ENCODE measurements at places on chromosomes 16 and 17.

DNA sequence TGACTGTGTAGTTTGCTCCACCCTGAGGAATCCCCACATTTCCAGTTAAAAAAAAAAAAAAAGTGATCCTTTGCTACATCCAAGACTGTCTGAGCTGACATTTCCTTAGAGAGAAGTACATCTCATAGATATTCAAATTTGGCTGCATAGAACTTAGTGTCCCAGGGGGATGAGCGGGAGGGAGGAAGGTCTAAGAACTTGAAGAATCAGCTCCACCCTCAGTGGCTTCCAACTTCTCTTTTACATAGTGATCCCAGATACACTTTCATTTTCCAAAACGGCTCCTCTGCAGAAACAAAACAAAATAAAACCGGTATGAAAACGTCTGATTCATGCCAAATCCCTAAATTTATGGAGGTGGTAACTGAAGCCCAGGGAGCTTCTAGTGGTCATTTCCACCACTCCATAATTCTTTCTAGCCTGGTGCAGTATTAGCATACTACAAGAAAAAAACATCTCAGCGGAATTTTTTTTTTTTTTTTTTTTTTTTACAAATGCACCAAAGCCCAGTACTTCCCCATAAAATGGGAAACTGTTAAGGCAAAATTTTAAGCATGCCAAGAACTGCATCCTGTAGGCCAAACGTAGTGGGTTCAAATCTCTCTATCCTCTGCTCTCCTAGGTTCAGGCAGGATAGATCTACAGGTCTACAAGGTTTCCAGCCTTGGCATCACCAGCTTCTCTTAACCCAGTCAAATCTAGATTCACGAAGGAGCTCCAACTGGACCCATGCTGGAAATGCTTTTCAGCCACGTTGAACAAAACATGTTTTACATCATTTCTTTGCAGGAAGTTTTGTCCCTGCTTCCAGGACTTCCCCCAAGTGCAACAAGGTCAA is 29.3 kb downstream of the MAF start:
- DNase-seq: no peak

- no peak for DNase-seq
These were observed 1.7 kb upstream of the RBBP6 start for GRCh38 chr16:24537474-24538337.

DNA sequence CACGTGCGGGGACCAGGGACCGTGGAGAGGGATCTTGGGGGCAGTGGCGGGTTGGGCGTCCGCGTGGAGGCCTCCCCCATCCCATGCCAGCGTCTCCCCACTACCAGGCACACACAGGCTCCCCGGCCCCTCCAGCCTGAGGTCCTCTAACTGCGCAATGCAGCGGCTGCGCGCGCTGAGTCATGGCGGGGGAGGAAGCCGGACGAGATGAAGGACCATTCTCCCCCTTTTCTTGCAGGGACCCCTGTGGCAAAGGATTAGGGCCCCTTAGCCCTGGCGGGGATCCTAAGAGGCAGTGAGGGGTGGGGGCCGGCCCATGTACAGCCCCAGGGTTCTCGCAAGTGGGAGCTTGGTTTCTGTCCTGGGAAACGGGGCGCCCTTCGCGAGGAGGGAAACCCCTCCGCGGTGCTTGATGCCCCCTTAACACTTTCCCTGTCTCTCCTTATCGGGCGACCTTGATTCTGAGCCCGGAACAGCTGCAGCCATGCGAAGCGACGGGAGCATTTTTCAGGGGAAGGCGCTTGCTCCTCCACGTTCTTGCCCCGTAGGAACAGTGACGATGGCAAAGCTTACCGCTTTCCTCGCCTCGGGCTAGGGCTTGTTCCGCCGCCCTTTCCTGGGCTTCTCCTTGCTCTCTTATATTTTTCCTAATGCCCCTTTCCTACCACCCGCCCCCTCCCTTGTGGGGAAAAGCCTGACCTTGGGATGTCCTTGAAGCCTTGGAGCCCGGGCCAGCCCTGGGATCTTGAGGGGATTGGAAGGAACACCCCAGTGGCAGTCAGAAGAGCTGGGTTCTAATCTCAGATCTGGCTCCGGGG is 592 bp downstream of the ALDOA start:
- peak; percentile 22 for DNase-seq

- no peak for DNase-seq
These were observed 84.5 kb upstream of the CORO6 start for GRCh38 chr17:29707212-29707571.

GRCh38 chr16:47888142-47888541 is 267.7 kb downstream of the ABCC12 start:
- DNase-seq: no peak

DNA sequence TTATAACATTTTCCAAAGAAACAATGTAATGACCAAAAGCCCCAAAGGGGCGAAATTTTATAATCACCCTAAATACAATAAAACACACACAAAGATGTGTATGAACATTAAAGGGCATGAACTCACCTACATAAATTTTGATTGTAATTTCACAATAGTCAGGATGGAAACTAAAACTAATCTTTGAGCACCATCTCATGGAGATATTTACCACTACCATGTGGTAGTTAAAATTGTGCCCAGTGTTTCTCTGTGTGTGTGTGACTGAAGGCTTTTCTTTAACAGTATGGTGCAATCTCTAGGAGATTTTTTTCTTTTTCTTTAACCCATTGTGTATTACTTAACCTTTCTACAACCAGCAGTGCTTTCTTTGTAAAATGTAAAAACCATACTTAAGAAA is 19.7 kb upstream of the MEIOC start:
- DNase-seq: no peak

DNA sequence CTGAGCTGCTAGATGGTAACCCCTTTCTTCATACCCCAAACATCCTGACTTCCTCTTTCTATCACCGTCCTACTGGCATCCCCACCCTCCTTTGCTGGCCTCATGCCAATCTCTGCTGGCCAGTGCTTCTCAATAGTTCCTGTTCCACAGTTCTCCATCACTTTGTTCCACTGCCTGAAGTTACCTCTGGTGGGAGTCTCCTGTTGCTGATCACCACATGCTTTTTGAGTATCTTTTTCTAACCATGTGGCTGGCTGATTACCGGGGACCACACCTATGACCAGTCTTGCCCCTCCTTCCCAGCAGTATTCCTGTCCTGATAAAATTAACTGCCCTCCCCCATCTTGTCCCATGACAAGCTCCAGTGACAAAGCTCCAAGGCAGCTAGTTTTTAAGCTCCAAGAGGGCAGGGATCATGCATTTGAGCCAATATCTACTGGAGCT is 380.4 kb upstream of the CCL2 start:
- no peak for DNase-seq

- no peak for DNase-seq
These were observed 178.0 kb downstream of the WWOX start for GRCh38 chr16:78277321-78278055.

GRCh38 chr17:76917829-76918228 is 49.6 kb downstream of the MGAT5B start:
- no peak for DNase-seq

DNA sequence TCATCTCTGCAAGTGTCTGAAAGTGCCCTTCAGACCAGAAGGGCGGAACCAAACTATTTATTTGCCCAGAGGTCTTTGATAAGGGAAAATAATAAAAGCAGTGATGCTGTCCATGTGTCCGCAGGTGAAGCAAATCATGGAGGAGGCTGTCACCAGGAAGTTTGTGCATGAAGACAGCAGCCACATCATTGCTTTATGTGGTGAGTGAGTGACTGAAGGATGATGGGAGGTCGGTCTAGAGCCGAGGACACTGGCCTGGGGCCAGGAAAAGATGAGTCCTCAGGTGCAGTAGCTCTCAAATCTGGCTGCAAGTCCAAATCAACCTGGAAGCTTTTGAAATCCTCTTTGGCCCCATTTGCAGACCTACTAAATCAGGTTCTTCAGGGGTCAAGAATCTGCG is 6.1 kb downstream of the SGSM2 start:
- DNase-seq: peak; percentile 14

DNA sequence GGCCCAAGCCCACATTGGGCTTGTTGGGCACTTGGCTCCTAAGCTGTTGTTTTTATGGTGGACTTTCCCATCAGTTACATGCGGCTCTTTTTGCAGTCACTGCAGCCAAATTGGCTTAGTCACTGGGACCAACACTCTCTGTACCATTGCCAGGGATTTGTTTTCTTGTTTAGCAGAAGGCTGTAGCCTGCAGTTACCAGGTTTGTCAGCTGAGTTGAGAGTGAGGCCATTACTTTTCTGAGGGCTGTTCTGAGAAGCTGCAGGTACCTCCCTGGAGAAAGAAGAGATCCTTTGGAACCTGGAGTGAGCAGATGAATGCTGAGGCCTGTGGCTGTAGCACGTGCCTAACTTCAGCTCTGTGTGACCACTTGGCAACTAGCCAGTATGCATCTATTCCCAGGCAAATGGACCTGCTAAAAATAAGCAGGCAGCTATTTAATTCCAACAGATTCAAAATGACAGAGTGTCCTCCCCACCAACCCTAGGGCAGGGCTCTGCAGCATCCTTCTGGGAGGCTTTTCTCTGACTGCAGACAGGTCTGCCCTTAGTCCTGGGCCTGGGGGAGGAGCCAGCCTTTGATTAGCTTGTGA is 12.9 kb downstream of the AKAP1 start:
- no peak for DNase-seq

DNA sequence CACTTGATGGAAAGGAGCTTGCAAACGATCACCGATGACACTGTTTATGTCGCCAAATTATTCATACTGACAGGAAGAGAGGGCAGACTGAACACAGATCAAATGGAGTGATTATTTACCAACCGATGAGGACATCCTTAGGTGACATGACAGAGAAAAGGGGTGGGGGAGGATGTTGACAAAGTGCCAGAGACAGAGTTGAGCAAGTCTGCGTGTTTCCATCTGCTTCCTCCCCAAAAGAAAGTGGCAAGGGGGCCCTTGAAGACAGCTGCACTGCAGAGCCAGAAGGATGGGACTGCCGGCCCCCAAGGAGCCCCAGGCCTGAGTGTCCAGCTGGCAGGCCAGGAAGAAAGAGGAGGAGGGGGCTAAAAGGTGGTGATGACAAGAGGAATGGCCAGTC is 191.0 kb upstream of the RPL38 start:
- peak; percentile 37 for DNase-seq

- DNase-seq: no peak
These were observed 11.4 kb upstream of the NCBP3 start for GRCh38 chr17:3857261-3858105.

GRCh38 chr16:67016681-67017420 is 12.1 kb upstream of the CBFB start:
- no peak for DNase-seq

GRCh38 chr16:77925531-77925930 is 96.8 kb upstream of the CLEC3A start:
- no peak for DNase-seq

GRCh38 chr17:37797206-37797605 is 52.3 kb upstream of the HNF1B start:
- DNase-seq: no peak

DNA sequence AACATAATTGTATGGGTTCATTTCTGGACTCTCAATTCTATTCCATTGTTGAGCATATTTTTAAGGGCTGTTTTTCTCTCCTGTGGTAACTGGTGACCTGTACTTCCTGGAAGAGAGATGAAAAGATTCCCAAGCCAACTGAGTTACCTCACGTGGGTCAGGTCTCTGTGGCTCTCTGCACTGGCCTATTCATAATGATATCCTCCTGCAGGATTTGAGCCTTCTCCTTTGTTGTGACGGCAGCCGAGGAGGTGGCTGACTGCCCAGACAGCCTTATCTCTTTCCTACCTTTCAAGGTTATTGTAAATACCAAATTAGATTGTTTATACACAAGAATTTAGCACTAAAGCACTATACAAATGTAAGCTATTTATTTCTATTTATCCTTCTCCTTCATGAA is 2.7 kb upstream of the ACE start:
- no peak for DNase-seq

DNA sequence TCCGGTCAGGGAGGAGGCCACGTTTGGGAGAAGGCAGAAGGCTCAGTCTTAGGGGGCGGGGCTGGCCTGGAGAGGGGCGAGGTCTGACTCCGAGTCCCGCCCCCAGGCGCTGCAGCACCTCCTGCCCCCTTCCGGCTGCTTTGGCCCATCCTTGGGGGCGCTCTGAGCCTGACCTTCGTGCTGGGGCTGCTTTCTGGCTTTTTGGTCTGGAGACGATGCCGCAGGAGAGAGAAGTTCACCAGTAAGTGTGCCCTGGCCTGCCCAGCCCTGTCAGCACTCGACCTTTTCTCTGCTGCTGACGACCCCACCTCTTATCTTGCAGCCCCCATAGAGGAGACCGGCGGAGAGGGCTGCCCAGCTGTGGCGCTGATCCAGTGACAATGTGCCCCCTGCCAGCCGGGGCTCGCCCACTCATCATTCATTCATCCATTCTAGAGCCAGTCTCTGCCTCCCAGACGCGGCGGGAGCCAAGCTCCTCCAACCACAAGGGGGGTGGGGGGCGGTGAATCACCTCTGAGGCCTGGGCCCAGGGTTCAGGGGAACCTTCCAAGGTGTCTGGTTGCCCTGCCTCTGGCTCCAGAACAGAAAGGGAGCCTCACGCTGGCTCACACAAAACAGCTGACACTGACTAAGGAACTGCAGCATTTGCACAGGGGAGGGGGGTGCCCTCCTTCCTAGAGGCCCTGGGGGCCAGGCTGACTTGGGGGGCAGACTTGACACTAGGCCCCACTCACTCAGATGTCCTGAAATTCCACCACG is 1.5 kb downstream of the TNFRSF12A start:
- DNase-seq: peak; percentile 87

DNA sequence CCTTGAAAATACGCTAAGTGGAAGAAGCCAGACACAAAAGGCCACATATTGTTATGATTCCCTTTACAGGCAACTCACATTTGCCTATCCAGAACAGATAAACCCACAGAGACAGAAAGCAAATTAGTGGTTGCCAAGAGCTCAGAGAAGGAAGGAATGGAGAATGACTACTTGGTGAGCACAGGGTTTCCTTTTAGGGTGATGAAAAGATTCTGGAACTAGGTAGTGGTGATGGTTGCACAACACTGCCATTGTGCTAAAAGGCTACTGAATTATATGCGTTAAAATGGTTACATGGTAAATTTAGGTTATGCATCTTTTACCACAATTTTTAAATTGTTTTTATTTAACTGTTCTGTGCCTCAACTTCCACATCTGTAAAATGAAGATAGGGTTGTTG is 4.4 kb downstream of the COPRS start:
- no peak for DNase-seq

DNA sequence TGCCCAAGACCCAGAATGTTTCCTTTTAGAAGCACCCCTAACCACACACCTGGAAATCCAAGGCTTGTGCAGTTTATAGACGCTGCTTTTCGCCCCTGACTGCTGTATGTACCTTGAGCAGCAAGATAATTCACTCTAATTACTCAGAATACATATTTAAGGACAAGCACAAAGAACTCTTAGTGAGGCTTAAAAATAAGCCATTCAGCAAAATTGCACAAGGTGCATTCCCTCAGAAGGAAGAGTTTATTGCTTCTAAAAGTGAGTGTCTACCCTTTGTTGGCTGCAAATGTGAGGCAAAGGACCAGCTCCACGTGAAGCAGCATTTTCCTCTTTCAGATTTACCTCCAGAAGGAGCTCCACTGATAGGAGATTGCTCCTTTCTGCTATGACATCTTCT is 208.4 kb downstream of the RBFOX1 start:
- no peak for DNase-seq

- DNase-seq: no peak
These were observed 16.8 kb downstream of the BMERB1 start for GRCh38 chr16:15451098-15451731.

GRCh38 chr16:24685539-24686432 is 43.7 kb upstream of the TNRC6A start:
- no peak for DNase-seq

Data from CD4-positive, alpha-beta T cell treated with Interleukin-2 at 100 ng/mL for 4 hours (primary cell).